Cardiac fibroblast (primary cell): ENCODE measurements at places on chromosomes 1 and 21.
A peak's percentile ranks its signal among the peaks of the same experiment; 100 is the strongest.

DNA sequence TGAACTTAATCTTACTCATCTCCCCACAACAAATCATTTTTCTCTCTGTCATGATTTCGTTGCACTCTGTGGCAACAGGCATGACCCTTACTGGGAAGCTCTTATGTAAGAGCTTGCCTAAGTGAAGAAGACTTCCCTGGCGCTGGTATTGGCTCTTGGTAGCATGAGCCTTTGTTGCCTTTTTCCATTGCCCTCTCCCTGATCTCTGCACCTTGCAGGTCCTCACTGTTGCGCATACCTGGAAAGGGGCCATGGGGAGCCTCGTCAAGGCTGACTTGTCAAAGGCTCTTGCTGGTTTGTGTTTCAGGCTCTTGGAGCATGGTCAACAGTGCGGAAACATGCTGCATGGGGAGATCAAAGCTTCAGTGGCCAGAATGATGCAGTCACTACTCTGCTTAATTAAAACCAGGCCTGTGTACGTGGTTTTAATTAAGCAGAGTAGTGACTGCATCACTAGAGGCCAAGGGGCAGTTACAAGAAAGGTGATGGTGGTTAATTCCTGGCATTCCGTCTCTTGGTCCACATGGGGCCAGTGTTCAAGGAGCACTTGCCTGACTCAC is 141.3 kb downstream of the SPATA46 start:
- DNase-seq: peak; percentile 22

GRCh38 chr1:116934586-116935207 is 25.0 kb downstream of the PTGFRN start:
- DNase-seq: peak; percentile 44

- DNase-seq: no peak
These were observed 92.3 kb downstream of the PDE9A start for GRCh38 chr21:42745511-42746239.

GRCh38 chr1:158999316-159000069 is 10.2 kb upstream of the IFI16 start:
- peak; percentile 99 for DNase-seq

GRCh38 chr1:183390561-183390960 is 27.6 kb downstream of the NMNAT2 start:
- no peak for DNase-seq

GRCh38 chr1:3743421-3743820 is 8.8 kb upstream of the CCDC27 start:
- DNase-seq: peak; percentile 67

DNA sequence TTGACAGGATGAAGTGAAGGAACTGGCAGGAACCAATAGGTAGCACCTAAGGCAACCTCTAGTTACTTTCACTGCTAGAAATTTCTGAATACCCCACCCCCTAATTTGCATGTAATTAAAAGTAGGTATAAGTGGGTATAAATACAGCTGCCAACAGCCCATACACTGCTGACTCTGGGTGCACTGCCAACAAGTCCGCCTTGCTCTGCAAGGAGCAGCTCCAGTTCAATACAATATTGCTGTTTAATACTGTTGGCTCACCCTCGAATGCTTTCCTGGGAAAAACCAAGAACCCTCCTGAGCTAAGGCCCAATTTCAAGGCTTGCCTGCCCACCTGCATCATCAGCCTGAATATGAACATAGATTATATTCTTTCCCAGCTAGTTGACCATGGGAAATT is 981.9 kb downstream of the ADGRL2 start:
- DNase-seq: no peak

DNA sequence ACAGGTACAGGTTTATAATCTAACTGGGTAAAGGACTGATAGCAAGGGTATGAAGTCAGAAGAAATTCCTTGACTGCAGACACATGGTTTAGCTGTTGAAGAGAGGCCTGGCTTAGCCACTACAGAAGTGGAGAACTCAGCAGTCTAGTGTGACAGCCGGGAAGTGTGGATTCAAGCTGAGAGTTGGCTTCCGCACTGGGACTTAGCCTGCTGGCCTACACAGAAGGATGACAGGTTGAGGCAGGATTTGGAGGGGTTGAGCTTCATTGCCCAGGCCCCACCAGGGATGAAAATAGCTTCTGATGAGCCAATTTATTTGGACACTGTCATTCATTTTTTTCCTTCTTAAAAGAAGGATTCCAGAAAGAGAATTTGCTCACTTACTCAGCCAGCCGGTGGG is 284.4 kb downstream of the PCP4 start:
- DNase-seq: no peak

GRCh38 chr1:235050911-235051360 is 77.7 kb downstream of the TOMM20 start:
- DNase-seq: peak; percentile 84

- DNase-seq: peak; percentile 22
These were observed 598.3 kb upstream of the ZP4 start for GRCh38 chr1:238489006-238489405.

DNA sequence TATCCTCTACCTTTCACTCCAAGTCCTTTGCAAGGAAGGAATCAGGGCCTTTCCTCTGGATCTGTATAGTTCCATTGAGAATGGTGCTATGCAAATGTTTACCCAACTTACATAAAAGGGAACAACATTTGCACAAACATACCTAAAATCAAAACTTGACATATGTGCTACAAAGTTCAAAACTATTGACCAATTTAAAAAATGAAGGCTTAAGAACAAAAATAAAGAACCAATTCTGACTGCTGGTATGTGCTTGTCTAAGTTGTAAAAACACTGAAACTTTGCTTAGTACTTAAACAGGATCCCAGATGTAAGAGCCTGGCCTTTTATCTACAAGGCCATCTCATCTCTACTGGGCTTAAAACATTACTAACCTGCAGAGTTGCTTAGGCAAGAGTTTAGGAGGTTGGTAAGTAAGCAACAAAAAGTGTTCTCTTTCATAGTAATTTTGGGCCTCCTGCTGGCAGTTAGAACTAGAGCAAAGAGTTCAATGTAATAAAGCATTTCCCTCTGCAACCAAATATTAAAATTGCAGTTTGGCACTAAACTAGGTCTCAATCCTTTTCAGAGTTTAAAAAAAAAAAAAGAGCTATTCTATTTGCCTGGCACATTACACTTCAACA is 2.0 kb downstream of the SCMH1 start:
- DNase-seq: peak; percentile 75

DNA sequence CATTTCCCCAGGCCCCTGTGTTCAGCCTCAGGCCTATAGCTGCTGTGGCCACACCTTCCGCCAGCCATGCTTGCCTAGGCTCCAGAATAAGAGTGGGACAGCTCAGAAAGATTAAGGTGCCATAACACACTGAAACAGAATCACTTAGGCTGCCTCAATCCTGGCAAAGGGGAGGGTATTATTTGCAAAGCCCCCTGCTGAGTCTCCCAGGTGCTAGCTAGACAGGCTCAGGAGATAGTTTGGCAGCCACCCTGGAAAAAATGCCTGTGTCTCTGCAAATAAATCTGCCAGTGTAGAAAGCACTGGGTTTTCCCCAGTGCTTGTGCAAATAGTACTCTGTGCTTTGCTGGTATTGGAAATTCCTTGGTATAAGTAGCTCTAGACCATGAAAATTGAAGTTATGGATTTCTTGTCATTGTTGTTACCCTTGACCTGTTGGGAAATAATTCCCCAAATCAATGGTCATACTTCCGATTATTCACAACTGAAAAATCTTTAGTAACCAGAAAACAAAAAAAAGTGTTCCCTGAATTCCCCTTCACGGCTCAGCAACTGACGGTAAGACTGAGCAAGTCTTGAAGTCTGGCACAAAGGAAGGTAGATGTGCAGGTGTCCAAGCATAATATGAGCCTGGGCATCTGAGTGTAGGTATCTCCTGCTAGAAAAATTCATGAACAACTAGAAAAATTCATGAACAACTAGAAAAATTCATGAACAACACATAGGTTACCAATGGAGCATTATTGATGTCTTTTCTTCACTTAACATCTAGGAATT is 56.9 kb downstream of the PROX1 start:
- DNase-seq: no peak

GRCh38 chr1:1427106-1427819 is 6.2 kb upstream of the ANKRD65 start:
- DNase-seq: no peak

DNA sequence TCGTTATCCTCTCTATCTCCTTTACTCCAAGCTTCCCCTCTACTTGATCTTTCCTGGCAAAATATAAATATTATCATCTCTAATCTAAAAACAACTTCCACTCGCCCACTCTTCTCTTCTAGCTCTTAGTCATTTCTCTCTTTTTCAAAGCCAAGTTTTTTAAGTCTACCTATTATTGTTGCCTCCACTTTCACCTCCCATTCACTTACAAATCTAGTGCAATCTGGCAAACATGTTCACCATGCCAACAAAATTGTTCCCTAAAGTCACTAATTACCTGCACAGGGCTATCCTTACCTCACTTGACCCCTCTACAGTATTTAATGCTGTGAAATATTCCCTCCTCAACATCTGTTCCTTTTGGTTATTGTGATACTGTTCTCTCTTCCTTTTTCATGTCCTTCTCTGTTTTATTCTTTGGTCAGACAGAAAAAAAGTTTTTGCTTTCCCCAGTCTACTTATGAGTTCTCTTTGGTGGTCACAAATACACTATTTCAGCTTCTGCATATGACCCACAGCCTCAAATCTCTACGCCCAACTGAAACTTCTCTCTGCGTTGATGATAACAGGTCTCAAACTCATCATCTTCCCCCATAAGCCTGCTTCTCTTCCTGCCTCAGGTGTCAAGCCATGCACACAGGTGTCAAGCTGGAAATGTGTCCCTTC is 31.9 kb upstream of the RAP1A start:
- DNase-seq: no peak

DNA sequence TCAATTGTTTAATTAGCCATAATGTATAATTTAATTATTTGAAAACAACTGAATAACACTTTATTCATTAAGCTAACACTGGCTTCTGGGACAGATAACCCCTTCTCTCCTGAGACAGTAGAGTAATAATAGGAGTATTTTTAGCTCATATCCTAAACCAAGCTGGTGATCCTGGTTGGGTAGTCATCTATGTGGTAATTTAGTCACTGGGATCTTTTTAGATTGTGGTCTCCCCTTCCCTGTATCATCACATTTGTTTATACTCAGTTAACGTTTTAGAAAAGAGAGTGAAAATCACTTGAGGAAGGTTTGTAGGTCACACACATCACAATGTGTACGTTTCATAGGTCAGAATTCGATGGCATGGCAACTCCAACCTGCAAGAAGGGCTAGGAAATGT is 1356.6 kb upstream of the ADGRL2 start:
- no peak for DNase-seq

- no peak for DNase-seq
These were observed 33.1 kb downstream of the MTOR start for GRCh38 chr1:11229203-11229602.

- peak; percentile 89 for DNase-seq
These were observed 87.5 kb upstream of the SGIP1 start for GRCh38 chr1:66446261-66447001.

- peak; percentile 49 for DNase-seq
These were observed 59.9 kb downstream of the LRRC8C start for GRCh38 chr1:89692601-89693521.

GRCh38 chr1:110672001-110672752 is 2.6 kb downstream of the KCNA3 start:
- no peak for DNase-seq

DNA sequence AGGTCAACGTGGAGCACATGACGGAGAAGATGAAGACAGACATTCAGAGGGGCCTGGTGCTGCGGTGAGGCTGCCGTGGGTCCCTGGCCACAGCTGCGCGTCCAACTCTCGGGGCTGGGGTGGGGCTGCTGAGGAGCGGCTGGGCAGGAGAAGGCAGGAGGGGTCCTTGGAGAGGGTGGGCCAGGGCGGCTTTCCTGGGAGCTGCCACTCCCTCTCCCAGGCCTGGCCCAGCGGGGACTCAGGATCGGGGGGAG is 14.4 kb downstream of the CFAP410 start:
- no peak for DNase-seq

DNA sequence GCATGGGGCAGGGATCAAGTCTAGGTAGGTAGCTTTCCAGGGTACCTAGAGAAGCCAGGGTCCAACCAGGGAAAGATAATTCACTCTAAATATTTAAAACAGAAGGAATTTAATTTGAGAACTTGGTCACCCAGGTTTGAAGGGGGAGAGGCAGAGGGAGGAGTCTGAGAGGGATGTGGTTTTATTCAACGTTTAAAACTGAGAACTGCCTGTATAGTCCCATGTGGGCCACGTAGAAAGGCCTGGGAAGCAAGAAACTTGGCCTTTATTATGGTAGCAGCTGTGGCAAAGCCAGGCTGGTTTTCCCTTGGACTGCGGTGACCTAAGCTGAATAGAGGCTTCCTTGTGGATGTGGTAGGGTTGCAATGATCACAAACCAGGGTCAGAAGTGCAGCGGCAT is 42.0 kb upstream of the DUSP10 start:
- no peak for DNase-seq

DNA sequence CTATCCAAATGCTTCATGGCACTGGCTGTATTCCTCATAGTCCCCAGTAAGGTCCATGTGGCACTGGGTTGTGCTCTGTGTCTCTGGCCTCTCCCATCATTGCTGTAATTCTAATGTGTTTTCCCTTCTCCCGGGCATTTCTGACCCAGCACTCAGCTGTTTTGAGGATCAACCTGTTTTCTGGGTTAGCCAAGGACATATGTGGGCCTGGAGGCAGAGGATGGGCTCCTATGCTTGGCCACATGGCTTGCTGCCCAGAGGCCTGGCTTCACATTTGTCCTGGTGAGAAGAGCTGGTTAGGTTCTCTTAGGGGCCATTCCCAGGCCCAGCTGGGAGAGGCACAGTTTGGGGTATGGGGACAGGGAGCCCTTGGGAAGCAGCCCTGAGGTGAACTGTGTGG is 103.1 kb downstream of the FAM78B start:
- no peak for DNase-seq

- no peak for DNase-seq
These were observed 115.0 kb downstream of the LACTBL1 start for GRCh38 chr1:22857661-22858060.

GRCh38 chr1:111733183-111733991 is 5.8 kb downstream of the INKA2 start:
- peak; percentile 96 for DNase-seq

DNA sequence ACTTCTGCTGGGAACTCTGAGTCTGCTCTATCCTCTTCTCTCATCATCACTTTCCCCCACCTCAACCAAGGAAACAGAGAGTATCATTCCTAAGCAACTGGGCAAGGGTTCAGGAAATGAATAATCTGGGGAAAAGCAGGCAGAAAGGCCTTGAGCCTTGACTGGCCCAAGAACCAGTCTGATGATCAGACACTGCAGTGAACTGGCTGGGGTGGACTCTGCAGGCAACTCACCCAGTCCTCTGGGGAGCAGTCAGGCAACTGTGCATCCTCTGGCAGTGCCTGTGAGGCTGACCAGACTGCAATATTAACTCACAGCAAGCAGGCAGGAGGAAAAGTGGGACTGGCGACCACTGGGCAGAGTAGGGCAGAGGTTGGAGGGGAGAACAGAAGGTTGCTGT is 991 bp downstream of the ANKRD35 start:
- peak; percentile 85 for DNase-seq

GRCh38 chr1:30816211-30817076 is 58.9 kb upstream of the LAPTM5 start:
- peak; percentile 80 for DNase-seq
